ENCODE measurements at places on chromosomes 12 and 14. TPM values are rescaled to one million over a fixed set of nuclear protein-coding genes. Genes with fewer than 3 reads are reported as not detected.

DNA sequence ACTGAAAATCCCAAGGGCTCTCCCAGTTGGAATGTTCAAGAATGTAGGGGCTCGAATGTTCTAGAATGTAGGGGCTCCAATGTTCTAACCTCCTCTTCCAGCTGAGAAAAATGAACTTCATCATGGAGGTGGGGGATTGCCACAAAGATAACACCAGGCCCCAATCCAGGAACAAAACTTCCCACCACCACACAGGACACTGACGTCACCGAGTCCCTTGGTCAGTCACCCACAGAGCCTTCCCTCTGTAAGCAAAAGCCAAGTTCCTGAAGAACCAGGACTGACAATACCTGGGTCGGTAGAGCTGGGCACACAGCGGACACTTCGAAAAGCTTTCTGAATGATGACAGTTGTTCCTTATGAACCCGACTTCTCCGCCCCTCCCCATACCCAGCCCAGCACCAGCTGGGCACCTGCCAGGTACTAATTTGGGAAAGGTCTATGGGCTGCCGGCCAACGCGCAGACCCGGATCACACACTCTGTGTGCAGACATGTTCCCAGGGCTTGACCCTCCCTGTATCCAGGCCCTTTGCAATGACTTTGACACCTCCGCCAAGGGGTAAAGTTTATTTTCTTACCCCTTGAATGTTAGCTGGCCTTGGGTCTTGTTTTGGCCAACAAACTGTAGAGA lies 18.9 kb downstream of the ITPK1 start:
- no peaks in the 10 kb centered on the region for H3K4me1 ChIP-seq
- H3K27me3 ChIP-seq, result no peaks in the 10 kb centered on the region
- no peaks in the 10 kb centered on the region for H3K36me3 ChIP-seq
- H3K4me3 ChIP-seq, result no peak overlapping the region
- DNase-seq, result no peak

DNA sequence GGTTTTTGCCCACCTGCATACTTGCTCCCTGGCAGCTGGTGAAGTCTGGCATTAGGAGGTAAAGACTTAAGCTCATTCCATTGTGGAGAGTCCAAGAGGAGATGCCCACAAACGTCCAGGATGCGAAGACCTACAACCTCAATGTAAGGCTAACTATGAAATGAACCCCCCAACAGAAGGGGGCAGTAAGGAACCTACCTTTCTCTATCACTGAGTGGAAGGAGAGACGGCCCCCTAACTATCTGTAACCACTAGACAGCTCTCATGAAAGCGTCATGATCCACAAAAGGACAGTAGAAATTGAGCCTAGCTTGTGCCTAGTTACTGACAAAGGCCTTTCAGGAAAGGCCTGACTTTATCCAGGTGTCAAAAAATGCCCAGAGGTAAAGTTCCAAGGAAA lies 55.3 kb downstream of the ZFYVE21 start:
- no peaks in the 10 kb centered on the region for H3K27me3 ChIP-seq
- no peak overlapping the region for H3K4me3 ChIP-seq
- H3K27ac ChIP-seq, result no peak overlapping the region
- no peak for DNase-seq
- H3K36me3 ChIP-seq, result no peaks in the 10 kb centered on the region

- H3K4me1 ChIP-seq, result peaks cover 3% of the 10 kb centered on the region
- no peak overlapping the region for H3K4me3 ChIP-seq
- H3K27ac ChIP-seq, result no peak overlapping the region
- H3K36me3 ChIP-seq, result no peaks in the 10 kb centered on the region
Measured at GRCh38 chr12:76153616-76154015, 69.1 kb upstream of the NAP1L1 start.

- H3K4me1 ChIP-seq, result no peaks in the 10 kb centered on the region
- H3K4me3 ChIP-seq, result no peak overlapping the region
- no peak for DNase-seq
- no peak overlapping the region for H3K27ac ChIP-seq
Measured at GRCh38 chr14:38578278-38578681, 322.4 kb upstream of the CLEC14A start.

The GRIP1 gene
- 0.31 TPM for polyA plus RNA-seq

DNA sequence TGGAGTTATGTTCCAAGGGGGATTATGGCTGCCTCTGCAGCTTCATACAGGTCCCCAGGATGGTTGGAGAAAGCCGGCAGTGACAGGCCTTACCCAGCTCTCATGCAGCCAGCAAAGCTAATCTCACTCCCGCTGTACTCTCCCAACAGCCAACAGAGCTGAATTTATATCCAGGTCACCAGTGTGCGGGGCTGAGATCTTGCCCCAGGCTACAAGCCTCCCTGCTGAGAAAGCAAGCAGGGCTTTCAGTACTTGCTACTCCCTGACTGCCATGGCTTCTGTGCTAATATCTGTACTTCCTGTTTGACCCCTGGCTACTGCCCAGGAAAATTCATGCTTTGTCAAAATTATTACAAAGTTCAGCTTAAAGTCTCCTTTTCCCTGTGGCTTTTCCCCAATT lies 92.9 kb downstream of the ATP23 start:
- H3K27me3 ChIP-seq, result no peaks in the 10 kb centered on the region
- H3K27ac ChIP-seq, result no peak overlapping the region
- no peak overlapping the region for H3K4me3 ChIP-seq
- no peak for DNase-seq
- H3K4me1 ChIP-seq, result no peaks in the 10 kb centered on the region
- no peaks in the 10 kb centered on the region for H3K36me3 ChIP-seq

The SLC39A5 gene
- polyA plus RNA-seq, result not detected

The FAM186B gene
- polyA plus RNA-seq, result not detected

The P2RX7 gene
- 9.2 TPM for polyA plus RNA-seq

DNA sequence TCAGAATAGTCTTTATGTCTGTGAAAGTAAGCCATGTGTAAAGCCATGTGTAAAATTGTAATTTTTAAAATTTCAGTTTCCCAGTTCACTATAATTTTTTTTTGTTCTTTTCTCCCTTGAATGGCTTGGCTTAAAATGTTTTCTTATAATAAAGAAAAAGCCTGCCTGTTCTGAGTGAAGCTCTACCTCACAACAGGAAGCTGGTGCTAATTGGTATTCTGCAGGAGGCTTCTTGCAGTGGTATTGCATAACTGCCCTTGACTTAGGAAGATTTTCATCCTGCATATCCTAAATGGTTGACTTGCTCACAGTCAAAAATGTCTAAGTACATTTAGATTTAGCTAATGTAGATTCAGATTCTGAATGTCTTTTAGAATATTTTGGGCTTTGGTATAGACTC lies 49.5 kb downstream of the ATP2A2 start:
- no peaks in the 10 kb centered on the region for H3K27me3 ChIP-seq
- H3K4me1 ChIP-seq, result no peaks in the 10 kb centered on the region
- no peak overlapping the region for H3K27ac ChIP-seq
- H3K36me3 ChIP-seq, result peaks cover 62% of the 10 kb centered on the region

The GNB3 gene
- polyA plus RNA-seq, result not detected

The KCNH3 gene
- polyA plus RNA-seq, result 1.4 TPM

DNA sequence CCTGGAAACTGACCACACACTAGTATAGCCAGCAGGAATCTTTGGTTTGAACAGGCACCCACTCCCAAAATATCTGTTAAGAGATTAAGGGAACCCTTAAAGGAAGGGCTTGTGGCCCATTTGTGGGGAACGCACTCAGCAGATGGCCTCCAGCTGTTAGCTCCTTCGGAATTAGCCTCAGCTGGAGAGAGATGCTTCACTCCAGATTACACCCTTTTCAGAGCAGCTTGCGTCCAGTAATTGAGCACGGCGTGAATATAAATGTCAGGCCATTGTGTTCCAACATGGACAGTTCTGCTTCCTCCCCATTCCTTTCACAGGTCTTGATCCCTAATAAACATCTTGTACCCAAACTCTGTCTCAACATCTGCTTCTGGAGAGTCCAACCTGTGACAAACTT lies 397.8 kb downstream of the SEC23A start:
- H3K27ac ChIP-seq, result no peak overlapping the region
- H3K27me3 ChIP-seq, result no peaks in the 10 kb centered on the region
- no peaks in the 10 kb centered on the region for H3K4me1 ChIP-seq

DNA sequence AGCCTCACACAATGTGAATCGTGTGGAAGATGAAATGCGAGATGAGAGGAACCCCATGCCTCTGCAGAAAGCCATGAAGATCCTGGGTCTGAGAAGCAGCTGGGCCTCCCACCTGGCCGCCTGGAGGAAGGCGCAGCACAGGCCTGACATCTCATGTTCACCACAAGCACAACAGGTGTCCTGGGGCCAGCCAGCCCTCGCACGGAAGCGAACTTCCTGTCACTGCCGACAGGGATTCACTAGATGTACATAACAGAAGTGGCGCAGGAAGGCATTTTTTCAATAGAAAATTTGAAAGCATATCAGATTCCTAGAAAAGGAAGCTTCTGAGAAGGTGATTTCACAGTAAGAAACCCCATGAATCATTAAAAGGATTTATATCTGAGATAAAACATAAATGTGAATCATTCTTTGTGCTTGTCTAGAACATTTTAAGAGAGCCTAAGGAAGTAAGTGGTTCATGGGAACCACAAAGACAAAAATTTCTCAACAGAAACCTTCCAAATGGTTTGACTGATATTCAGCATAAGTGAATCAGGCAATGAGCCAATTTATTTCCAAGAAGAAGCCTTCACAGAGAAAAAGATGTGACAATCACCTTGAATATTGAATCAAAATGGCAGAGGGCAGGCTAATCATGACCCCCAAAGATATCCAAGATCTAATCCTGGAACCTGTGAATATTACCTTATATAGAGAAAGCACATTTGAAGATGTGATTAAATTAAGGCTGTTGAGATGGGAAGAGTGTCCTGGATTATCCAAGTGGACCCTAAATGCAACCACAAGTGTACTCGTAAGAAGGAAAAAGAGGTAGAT lies 311.9 kb downstream of the DUSP6 start:
- H3K27me3 ChIP-seq, result no peaks in the 10 kb centered on the region
- peaks cover 24% of the 10 kb centered on the region for H3K4me1 ChIP-seq
- no peak overlapping the region for H3K27ac ChIP-seq

DNA sequence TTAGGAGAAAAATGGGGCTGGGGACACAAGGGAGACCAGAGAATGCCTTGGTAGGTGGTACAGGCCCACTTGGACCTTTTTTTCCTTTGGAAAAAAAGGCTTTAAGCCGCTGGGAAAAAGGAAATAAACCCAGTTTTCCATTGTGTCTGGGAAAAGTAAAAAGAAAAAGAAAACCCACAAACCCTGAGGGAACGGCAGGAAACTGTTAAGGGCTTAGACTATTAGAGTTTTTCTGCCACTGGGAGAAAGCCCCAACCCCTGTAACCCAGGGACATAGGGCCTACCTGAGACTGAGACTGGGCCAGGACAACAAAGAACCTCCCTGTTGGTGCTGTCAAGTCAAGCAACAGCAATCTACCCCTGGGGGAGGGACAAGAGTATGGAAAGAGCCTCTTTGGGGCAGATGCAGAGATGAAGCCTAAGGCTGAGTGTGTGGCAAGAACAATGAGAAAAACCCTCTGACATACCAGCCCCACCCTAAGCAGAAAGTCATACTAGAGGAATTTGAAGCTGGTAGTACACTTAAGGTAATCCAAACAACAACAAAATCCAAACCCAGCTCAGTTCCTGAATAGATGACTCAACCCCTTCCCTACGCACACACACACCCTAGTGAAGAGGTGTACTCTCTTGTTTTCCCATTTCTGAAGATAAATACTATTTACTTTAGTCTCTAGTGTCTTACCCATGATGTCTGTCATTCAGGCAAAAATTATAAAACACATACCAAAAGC lies 22.8 kb downstream of the ATF1 start:
- H3K27ac ChIP-seq, result no peak overlapping the region
- H3K27me3 ChIP-seq, result no peaks in the 10 kb centered on the region
- H3K36me3 ChIP-seq, result no peaks in the 10 kb centered on the region
- H3K4me3 ChIP-seq, result no peak overlapping the region

- H3K27ac ChIP-seq, result no peak overlapping the region
- no peaks in the 10 kb centered on the region for H3K36me3 ChIP-seq
- H3K27me3 ChIP-seq, result peaks cover 15% of the 10 kb centered on the region
- DNase-seq, result no peak
Measured at GRCh38 chr14:54665946-54666345, 99.0 kb downstream of the SAMD4A start.

The GYS2 gene
- not detected for polyA plus RNA-seq

- H3K4me3 ChIP-seq, result no peak overlapping the region
- H3K36me3 ChIP-seq, result no peaks in the 10 kb centered on the region
- H3K4me1 ChIP-seq, result peaks cover 7% of the 10 kb centered on the region
- H3K27me3 ChIP-seq, result no peaks in the 10 kb centered on the region
Measured at GRCh38 chr12:52946334-52946733, 2.6 kb upstream of the KRT18 start.

- H3K27ac ChIP-seq, result no peak overlapping the region
- no peaks in the 10 kb centered on the region for H3K36me3 ChIP-seq
- peaks cover 72% of the 10 kb centered on the region for H3K4me1 ChIP-seq
- DNase-seq, result no peak
- no peak overlapping the region for H3K4me3 ChIP-seq
Measured at GRCh38 chr14:38070061-38070588, 137.6 kb upstream of the SSTR1 start.

GRCh38 chr12:130509454-130509853 lies 171.8 kb downstream of the PIWIL1 start:
- H3K27ac ChIP-seq, result no peak overlapping the region
- H3K27me3 ChIP-seq, result no peaks in the 10 kb centered on the region
- no peak overlapping the region for H3K4me3 ChIP-seq
- H3K36me3 ChIP-seq, result no peaks in the 10 kb centered on the region

The BBOF1 gene
- polyA plus RNA-seq, result 4.9 TPM

DNA sequence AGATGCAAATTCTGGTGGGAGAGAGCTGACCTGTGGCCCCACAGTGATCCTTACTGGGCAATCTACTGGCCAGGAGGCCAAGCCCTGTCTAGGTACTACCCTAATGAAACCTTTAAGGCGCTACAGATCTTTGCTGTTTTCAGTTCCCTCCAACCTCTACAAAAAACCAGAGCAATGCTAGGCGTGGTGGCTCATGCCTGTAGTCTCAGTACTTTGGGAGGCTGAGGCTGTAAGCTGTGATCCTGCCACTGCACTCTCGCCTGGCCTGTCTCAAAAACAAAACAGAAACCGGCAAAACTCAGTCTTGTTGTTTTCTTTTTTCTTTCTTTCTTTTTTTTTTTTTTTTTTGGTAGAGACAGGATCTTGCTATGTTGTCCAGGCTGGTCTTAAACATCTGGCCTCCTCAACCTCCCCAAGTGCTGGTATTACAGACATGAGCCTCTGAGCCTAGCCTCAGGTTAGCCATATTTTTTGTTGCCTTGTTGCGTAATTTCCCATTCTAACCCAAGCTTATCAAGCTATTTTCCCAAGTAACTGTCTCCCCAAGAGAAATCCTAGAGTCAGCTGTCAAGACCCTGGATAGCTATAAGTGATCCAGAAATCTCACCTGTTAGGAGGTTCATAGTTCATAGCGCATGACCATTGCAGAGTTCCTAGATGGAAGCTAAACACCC lies 2.8 kb downstream of the ETFBKMT start:
- no peaks in the 10 kb centered on the region for H3K27me3 ChIP-seq
- no peak overlapping the region for H3K27ac ChIP-seq
- peaks cover 4% of the 10 kb centered on the region for H3K4me1 ChIP-seq
- H3K4me3 ChIP-seq, result no peak overlapping the region

DNA sequence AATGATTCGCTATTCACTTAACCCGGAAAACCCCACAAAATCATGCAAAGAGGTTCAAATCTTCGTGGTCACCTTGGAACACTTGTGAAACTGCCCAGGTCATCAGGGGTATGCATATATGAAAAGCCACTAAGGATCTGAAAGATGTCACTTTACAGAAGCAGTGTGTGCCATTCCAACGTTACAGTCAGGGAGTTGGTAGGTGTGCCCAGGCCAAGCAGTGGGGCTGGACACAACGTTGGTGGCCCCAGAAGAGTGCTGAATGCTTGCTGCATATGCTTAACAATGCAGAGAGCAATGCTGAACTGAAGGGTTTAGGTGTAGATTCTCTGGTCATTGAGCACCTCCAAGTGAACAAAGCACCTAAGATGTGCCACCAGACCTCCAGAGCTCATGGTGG lies 51.1 kb upstream of the EIF5 start:
- H3K27me3 ChIP-seq, result peaks cover 5% of the 10 kb centered on the region
- no peak for DNase-seq
- no peaks in the 10 kb centered on the region for H3K4me1 ChIP-seq

Data from CD8-positive, alpha-beta memory T cell (primary cell).